NCI-H1048 (cell line): ENCODE measurements at places on chromosomes 3 and 15.

DNA sequence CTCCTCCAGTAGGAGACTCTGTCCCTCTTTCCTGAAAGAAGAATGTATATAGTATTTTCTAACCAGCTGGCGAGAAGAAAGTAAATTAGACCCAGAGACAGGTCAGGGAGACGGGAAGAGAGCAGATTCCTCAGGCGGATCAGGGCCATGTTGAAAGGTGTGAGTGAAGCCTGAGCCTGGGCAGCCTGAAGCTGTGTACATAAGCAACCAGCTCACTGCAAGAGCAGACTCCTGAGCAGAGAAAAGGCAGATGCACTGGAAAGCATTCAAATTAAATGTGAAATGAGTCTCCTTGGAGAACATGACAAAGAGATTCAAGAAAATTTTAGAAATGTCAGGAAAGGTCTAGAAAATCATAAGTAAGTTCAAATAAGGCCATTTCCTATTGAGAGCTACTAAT lies 165.8 kb downstream of the GOLIM4 start:
- no peak for DNase-seq

GRCh38 chr3:851098-851790 lies 241.6 kb upstream of the CNTN6 start:
- DNase-seq, result no peak

DNA sequence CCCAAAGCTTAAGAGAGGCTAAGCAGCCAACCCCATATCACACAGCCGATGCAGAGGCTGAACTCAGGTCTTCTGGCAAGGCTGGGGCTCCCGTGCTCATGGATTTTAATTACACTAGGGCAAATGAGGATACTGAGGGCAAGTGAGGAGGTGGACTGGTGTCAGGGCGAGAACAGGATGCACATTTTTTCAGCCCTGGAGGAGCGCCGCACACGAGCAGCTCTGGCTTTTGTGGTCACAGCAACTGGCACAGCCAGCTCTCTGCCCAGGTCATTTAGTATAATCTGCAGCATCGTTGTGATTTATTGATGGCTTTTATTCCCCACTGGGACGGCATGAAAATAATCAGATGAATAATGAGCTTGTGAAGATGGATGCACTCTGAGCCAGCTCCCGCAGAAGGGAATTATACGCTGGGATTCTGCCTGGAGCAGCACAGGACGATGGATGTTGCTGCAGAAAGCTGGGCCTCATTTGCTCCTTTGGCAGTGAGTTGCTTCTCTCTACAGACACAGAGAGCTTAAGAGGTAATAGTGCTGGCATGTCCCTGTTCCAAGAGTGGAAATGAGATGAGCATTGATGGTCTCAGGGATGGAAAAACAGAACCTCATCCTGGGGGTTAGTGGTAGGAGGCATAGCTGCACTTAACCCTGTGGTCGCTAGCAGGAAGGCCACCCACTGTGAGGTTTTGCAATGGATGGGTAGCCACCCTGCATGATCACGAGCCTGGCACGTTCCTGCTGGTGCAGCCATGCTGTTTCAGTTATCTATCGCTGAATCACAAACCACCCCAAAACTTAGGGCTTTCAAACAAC lies 135.4 kb downstream of the UACA start:
- DNase-seq, result no peak

- DNase-seq, result no peak
These were observed 42.5 kb downstream of the IL1RAP start for GRCh38 chr3:190556351-190556750.

DNA sequence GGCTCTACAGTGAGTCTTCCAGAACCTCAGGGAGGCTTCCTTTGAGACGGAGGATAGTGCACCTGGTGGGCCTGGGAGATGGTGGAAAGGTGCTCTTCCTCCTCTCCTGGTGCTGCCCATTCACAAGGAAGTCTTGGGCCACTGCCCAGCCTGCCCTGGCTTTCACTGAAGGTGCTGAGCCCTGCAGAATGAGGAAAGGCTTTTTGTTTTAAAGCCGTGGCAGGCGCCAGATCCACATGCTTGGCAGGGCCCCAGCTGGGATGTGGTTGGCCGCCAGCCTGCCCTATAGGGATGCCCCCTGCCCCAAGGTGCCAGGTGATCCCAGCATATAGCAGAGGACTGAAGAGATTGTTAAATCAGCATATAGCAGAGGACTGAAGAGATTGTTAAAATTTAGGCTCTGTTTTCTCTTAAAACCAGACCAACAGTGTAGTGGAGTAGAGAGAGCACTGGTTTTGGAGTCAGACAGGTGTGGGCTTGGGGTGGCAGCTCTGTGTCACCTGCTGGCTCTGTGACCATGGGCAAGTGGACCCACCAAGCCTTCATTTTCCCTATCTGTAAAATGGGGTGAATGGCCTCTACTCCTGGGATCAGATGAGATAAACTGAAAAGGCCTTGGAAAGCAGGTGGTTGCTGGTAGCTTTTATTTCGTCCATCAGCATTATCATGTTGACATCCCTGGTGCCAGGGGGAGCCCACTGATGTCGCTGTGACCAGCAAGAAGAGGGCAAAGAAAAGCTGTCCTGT lies 53.3 kb downstream of the SLC6A6 start:
- no peak for DNase-seq

- DNase-seq, result no peak
These were observed 54.3 kb upstream of the AGTR1 start for GRCh38 chr3:148643389-148643840.

DNA sequence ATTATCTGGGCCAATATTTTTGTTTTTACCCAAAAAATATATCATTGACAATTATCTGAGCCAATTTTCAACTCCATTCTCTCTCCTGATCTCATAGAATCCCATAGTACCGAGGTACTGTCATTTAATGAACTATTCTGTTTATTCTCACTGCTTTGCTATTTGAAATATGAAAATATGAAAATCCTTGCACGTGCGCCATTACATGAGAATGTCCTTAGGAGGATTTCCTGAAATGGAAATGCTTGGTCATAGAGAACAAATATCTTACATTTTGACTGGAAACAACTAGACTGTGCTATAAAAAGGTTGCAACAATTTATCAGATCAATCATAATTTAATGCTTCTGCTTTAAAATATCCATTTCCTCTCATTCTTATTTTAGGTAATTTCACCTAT lies 18.3 kb downstream of the FRMD4B start:
- no peak for DNase-seq

DNA sequence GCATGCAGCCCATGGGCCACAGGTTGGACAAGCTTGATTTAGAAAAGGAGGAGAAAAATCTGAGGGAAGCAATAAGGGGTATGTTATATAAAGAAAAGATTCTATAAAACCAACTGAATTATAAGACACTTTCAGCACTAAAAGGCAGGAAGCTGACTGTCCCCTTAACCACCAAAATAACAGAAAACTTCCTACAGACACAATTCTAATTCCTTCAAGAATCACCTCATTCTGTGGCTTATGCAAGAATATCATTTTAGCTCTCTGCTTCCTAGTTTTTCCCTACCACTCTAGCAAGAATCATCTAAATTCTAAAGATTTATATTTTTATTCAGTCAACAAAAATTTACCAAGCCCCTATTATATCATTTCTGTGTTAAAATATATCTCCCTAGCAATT lies 6.3 kb downstream of the STAG1 start:
- no peak for DNase-seq

GRCh38 chr3:146396792-146397191 lies 72.6 kb downstream of the PLSCR2 start:
- no peak for DNase-seq
